ENCODE measurements at places on chromosomes 11 and 22. TPM values are rescaled to one million over a fixed set of nuclear protein-coding genes. Genes with fewer than 3 reads are reported as not detected.

The MIOX gene
- total RNA-seq = not detected

The CTSF gene
- total RNA-seq = 18.5 TPM

The FLRT1 gene
- not detected for total RNA-seq

The SNX32 gene
- total RNA-seq = under 0.01 TPM

The SH3BP1 gene
- 0.40 TPM for total RNA-seq

The OR4D5 gene
- not detected for total RNA-seq

The ENTHD1 gene
- not detected for total RNA-seq

The KCNK4 gene
- total RNA-seq = not detected

The SHANK2 gene
- under 0.01 TPM for total RNA-seq

The PATE2 gene
- not detected for total RNA-seq

The GSTT2B gene
- 4.0 TPM for total RNA-seq

The DEUP1 gene
- not detected for total RNA-seq

The TRPM5 gene
- not detected for total RNA-seq

The GAL gene
- total RNA-seq = 0.20 TPM

The MMP27 gene
- not detected for total RNA-seq

The CRELD2 gene
- 45.2 TPM for total RNA-seq

The WT1 gene
- under 0.01 TPM for total RNA-seq

The OR52I2 gene
- not detected for total RNA-seq

The PDE3B gene
- 0.40 TPM for total RNA-seq

DNA sequence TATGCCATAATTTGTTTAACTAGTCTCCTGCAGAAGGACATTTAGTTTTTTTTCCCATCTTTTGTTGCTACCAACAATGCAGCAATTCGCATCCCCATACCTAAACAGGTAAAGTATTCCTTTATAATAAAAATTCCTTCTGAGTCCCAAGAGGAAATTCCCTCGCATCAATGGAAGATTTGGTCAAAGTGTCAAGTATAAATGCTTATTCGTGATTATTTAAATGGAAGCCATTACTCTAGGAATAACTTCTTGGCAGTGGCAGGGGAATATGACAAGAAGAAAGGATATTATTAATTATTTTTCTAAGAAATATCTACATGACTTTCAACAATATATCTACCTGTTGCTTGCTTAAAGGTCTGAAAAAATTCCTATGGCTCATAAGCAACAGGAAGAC, 25.6 kb downstream of the RNF141 start:
- DNase-seq = no peak

GRCh38 chr11:29040489-29040888, 932.3 kb downstream of the METTL15 start:
- DNase-seq = no peak

- no peak for DNase-seq
Observed at GRCh38 chr22:45055936-45056335, 46.1 kb upstream of the PHF21B start.

GRCh38 chr11:36385121-36385970, 89.3 kb downstream of the PRR5L start:
- DNase-seq = peak; percentile 30

GRCh38 chr11:120467627-120468026, 43.9 kb upstream of the GRIK4 start:
- DNase-seq = peak; percentile 15

DNA sequence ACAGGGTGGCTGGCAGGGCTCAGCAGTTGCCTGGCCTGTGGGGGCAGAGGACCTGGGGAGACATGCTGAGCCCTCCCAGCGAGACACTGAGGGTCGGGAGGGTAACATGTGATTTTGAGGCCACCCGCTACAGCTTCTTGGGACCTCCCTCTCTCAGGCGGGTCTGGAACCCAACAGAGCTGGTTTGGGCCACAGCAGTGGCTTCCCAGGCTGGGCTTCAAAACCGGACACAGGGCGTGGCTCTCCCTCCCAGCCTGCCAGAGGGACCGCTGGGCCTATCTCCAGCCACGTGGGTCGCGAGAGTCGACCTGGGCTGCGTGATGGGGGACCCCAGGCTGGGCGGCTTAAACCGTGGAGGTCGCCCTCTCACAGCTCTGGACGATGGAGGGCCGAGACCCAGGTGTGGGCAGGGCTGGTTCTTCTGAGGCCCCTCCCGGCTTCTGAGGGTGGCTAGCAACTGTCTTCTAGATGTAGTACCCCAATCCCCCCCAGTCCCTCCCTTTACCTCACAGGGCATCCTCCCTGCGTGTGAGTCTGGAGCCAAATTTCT, 91.7 kb downstream of the KCNQ1 start:
- DNase-seq = no peak

GRCh38 chr11:132972565-132972964, 559.7 kb downstream of the OPCML start:
- no peak for DNase-seq

- DNase-seq = no peak
Observed at GRCh38 chr11:9953994-9954626, 290.2 kb downstream of the SWAP70 start.

- DNase-seq = no peak
Observed at GRCh38 chr11:35980686-35981390, 37.0 kb downstream of the LDLRAD3 start.

- DNase-seq = no peak
Observed at GRCh38 chr22:39232806-39233709, 11.7 kb downstream of the PDGFB start.

DNA sequence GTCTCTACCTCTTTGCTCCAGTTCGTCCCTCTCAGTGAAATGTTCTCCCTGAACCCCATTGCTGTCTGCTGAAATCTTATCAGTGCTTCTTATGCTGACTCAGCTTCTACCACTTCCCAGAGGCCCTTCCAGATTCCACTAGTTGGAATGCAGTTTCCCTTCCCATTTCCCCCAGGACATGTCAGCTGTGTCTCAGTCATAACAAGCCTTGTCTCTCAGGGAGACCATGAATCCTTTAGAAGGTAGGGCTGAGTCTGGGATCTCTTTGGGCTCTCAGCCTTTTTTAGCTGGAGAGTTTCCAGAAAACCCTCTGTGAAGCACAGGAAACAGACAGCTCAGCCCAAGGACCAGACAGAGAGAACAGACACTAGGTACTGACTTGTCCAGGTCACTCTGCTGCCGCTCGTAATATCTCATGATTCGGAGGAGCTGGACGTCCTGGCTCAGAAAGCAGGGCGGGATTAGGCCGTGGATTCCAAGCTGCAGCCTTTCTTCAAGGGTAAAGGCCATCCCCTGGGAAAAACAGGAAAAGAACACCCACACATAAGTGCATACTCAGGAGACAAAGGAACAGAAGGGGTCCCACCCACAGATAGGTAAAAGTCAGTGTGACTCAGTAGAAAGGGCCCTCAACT, 113.0 kb downstream of the ME3 start:
- DNase-seq = peak; percentile 37

- peak; percentile 94 for DNase-seq
Observed at GRCh38 chr11:72821920-72822799, 7.9 kb downstream of the ATG16L2 start.

DNA sequence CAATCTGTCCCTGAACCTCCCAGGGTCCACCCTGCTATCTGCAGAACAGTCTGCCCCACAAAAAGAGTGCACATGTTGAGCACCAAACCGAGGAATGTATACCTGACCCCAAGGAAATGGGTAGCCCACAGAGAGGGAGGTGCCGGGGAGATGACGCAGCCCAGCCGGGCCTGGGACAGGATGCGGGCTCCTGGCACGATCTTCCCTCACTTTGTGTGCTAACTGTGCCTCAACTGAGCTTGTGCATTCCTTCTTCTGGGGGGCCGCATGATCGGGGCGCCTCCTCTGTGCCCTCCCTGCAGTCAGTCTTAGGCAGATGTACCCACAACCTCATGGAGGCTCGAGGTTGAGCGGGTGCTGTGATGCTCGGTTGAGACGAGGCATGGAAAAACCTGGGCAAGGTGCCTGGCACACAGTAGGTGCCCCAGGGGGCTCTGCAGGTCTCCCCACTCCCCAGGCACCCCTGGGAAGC, 2.4 kb downstream of the GAS2L1 start:
- DNase-seq = peak; percentile 85

DNA sequence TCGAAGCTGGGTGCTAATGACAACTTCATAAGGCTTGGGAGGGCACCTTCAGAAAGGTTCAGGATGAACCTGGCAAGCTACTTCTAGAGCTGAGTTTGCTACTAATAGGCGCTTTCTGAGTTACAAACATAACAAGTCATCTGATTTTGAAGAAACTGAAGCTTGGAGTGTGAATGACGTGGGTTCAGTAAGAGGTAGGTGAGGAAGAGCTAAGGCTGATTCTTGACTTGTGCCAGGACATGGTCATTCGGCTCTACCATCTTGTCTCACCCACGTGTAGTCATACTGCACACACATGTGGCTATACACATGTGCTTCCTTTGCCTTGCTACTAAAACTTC, 56.4 kb downstream of the SWAP70 start:
- DNase-seq = no peak

GRCh38 chr11:129951201-129951865, 51.3 kb downstream of the PRDM10 start:
- DNase-seq = no peak

- no peak for DNase-seq
Observed at GRCh38 chr11:88039476-88040147, 135.6 kb downstream of the RAB38 start.

DNA sequence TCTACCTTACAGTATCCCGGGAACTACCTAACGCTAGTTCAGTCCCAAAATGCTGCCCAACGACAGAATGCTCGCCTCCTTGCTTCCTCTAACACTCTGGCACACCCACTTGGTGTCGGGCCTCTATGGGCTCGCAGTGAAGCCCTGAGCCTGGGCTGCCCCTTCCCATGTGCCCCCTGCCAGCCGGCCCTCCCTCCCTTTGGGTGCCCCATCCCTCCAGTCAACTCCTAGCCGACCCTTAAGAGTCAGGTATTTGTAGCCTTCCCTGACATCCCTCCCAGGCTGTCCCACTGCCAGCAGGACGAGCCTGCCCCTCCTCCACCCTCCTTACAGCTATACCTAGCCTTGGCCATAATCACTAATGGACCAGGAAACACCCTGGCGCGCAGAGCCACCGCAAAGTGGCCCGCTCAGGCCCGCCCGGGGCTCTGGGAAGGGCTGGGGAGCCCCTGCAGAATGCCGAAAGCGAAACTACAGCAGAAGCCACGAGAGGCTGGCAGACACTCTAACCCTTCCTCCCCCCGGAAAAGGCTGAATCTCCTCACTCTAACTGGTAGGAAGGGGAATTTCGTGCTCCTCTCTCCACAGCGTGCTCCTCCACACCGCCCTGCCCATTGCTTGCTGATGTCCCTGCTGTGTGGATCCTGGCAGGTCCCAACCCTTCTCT, 8.2 kb downstream of the CBX7 start:
- peak; percentile 54 for DNase-seq

GRCh38 chr11:109644152-109644551, 222.2 kb downstream of the C11orf87 start:
- peak; percentile 16 for DNase-seq

- DNase-seq = peak; percentile 59
Observed at GRCh38 chr11:120389693-120390584, 53.7 kb downstream of the ARHGEF12 start.

DNA sequence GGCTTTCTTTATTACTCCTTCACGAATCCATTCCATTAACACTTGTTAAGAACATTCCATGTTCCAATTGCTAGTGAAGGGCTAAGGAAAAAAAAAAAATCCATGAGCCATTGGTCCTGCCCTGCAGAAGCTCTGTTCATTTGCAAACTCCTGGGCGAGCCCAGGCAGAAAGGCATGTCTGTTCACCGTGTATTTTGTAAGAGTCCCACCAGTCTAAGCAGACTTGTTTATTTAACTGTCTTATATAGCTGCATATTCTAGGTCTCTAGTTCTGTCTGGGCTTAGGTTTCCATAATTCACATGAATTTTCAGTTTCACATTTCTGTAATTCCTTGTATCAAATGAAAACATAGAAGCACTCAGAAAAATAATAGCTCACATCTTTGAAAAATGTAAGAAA, 97.4 kb upstream of the POU2AF2 start:
- DNase-seq = no peak

DNA sequence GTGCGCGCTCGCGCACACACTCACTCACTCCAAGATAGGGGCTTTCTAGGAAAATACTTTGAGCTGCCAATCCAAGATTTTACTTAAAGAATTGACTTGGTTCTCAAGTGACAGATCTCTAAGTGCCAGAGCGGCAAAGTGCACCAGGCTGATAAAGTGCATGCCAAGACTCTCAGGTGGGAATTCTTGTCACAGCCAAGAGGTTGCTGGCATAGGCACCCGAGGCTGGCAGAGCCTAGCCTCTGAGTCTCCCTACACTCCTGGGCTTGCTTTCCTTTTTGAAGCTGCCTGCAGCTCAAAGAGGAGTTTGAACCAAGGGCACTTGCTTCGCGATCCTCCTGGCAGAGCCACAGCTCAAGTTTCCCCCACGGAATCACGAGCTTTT, 2.5 kb upstream of the ADM start:
- no peak for DNase-seq

DNA sequence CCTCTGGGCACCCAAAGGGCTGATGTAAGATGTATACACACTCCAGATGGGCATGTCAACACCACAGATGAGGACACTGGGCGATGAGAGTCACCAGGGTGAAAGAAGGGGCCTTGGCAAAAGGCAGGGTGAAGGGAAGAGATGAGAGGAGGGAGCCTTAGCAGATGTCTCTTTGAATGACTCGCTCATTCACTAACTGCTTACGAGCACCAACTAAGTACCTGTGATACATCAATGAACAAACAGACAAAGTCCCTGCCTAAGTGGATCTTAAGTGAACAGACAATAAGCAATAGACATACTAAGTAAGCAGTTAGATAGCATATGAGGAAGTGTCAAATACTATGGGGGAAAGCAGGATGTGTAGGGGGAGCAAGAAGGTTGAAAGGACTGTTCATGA, 7.5 kb downstream of the ME3 start:
- no peak for DNase-seq

DNA sequence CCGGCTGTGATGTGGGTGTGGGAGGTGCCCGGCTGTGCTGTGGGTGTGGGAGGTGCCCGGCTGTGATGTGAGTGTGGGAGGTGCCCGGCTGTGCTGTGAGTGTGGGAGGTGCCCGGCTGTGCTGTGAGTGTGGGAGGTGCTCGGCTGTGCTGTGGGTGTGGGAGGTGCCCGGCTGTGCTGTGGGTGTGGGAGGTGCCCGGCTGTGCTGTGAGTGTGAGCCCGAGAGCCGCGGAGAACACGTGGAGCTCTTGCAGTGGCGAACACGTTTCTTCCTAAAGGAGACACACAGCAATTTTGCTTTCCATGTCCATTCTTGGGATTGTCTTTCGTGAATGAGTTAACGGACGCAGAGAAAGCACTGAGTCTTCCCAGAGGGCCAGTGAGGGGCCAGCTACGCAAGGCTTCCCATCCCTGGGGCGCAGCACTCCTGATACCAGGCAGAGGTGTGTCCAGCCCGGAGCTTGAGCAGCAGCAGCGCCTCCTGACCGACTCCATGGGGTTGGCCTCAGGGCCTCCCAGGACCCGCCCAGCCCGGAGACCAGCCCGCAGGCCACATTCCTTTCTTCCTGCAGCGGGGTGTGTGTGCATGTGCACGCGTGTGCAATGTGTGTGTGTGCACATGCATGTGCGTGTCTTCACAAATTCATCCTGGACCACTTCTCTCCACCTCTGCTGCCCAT, 245.0 kb upstream of the B3GAT1 start:
- no peak for DNase-seq

All from lung microvascular endothelial cell (primary cell).